ENCODE measurements at places on chromosomes 3 and 15. TPM values are rescaled to one million over a fixed set of nuclear protein-coding genes. Genes with fewer than 3 reads are reported as not detected.
A peak's percentile ranks its signal among the peaks of the same experiment; 100 is the strongest.

GRCh38 chr15:63296195-63296594 is 18.8 kb downstream of the APH1B start:
- DNase-seq, result no peak

DNA sequence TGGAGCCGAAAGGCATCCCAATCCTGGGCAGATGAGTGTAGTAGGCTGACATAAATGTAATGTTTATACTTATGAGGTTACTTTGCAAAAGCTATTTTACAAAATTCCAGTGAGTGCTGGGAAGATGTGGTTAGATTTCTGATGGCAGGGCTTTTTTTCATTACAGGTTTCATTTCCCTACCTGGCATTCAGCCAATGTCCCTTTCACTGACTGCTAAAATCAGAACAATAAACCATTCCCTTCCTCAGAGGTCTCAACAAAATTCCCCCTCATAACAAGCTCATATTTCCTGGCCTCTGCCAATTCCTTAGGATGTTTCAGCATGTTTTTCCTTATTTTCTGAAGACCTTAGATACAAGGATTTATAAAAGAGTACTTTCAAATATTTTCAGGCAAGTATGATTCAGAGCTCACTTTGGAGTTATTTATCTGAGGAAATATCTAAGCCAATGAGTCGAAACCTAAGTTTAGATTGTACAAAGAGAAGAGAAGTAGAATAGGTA is 40.9 kb upstream of the CCDC80 start:
- DNase-seq, result peak; percentile 51

- DNase-seq, result no peak
Observed at GRCh38 chr3:198112031-198112430, 152.0 kb downstream of the LMLN start.

Gene ROPN1
- polyA plus RNA-seq, result not detected

Gene THAP10
- 3.0 TPM for polyA plus RNA-seq

Measured in muscle of back (tissue), 13 donors.